Amygdala (tissue), 56 donors: ENCODE measurements at places on chromosomes 11 and 22.
A peak's percentile ranks its signal among the peaks of the same experiment; 100 is the strongest.

DNA sequence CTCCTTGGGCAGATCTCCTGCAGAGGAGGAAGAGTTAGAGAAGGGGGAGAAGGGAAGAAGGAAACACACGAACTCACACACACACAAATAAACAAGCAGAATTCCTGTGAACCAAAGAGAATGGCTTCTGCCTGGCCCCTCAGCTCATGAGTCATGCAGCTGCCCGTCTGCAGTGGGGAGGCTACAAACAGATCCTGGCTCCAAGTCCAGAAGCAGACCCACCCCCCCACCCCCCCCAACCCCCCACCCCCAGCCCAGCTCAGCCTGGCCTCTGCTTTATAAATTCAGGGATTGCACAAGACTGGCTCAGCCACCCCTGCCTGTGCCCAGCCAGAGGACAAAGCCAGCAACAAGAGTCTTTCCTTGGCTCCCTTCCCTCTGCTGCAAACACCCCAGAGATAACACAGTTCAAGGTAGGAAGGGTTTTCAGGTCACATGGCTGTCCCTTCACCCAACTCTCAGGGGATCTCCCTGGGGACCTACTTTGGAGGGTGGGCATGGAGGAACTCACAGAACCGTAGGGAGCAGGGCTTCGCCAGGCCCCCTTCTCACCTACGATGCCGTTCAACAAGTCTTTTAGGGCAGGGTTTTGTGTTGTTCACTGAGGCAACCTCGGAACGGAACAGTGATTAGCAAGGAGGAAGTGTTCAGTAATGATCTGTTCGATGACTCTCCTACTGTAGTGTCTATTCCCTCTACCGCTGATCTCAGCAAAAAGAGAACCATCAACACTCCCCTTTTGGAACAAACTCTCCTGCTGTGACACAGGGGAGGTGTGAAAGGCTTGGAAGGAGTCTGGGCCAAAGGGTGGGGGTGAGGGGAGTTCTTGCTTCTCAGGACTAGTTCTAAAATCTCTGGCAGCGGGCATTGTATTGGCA lies 35.5 kb downstream of the RPL27A start:
- DNase-seq, result peak; percentile 13

GRCh38 chr11:1701091-1701807 lies 4.3 kb downstream of the KRTAP5-6 start:
- no peak for DNase-seq

GRCh38 chr11:64352099-64352994 lies 6.6 kb upstream of the RPS6KA4 start:
- no peak for DNase-seq

DNA sequence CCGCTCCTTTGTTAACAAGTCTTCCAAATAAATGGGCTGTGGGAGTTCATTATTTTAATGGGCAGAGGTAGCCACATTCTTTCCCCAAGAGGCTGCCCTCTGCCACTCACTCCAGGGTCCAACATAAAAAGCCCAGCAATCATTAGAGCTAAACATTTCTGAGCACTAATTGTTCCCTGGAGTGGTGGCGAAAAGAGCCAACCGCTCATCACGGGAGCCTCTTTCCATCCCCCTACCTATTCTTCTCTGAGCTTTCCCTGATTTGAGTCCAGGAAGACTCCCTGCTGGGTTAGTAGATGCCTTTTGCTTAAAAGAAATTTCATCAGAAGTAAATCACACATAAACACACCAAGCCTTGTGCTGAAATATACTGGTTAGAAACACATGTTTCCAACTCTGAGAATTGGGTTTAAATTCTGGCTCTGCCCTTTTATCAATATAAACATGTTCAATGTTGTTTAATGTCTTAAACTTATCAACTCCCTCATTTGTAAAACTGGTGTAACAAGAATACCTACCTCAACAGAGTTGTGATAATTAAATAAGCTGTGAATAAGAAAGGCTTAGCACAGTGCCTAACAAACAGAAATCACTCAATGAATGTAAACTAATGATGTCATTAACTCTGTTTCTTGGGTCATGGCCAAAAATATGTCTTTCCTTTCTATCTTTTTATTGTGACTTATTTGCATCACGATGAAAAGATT lies at the start of gene OR5A2:
Gene OR5A2, minus strand, starts transcription at position 53 of the 707 bp plus-strand sequence. CDS start 3,460 bp downstream, outside the sequence.
- no peak for DNase-seq

DNA sequence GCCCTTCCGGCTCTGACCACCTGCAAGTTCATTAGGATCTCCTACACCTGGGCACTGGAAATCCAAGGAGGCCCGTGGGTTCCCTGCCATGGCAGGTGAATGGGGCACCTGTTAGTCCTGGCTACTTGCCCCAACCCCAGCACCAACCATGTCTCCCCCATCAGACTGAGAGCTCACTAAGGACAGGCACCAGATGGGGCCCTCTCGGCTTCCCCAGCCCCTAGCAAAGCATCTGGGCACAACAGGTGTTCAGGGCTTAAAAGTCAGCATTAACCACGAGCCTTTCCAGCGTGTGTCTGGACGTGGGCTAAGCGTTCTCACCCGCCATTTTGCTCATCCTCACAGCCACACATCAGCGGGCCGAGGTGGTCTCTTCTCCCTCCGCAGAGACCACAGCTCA lies 2.2 kb downstream of the SULT4A1 start:
- no peak for DNase-seq

GRCh38 chr11:95984072-95984471 lies 60.2 kb upstream of the MTMR2 start:
- DNase-seq, result no peak

DNA sequence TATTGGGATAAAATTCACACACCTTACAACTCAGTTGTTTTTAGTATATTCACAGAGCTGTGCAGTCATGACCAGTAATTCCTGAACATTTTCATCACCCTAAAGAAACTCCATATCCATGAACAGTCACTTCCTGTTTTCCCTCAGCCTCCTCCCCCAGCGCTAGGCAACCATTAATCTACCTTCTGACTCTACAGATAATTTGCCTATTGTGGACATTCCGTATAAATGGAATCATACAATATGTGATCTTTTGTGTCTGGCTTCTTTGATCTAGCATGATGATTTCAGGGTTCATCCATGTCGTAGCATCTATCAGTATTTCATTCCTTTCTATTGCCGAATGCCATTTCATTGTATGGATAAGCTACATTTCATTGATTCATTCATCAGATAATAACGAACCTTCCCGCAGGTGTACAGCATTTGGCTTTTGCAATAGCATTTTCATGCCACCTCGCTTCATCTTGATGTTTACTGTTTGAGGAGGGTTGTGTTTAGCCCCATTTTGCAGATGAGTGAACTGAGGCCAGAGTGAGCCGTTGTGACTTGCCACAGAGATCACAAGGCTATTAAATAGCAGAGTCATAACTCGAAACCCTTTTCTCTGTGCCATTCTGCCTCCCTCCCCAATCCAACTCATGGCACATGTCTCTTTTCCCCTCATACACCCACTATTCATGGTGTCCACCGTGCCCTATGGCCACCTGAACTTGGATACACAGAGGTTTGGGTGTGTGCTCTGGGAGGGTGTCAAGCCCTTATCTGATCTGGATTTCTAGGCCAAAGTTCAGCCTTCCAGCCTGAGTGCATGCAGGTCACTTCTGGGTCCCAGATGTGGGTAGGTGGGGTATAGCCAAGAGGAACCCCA lies 11.1 kb upstream of the MYH9 start:
- DNase-seq, result no peak
